Stimulated activated effector memory CD8-positive, alpha-beta T cell treated with anti-CD3 and anti-CD28 coated beads, Interleukin-12 subunit alpha, Interleukin-12 subunit beta, amount 100 ng/mL, for 72 hours (primary cell): ENCODE measurements at places on chromosomes 5 and 9.
A peak's percentile ranks its signal among the peaks of the same experiment; 100 is the strongest.

DNA sequence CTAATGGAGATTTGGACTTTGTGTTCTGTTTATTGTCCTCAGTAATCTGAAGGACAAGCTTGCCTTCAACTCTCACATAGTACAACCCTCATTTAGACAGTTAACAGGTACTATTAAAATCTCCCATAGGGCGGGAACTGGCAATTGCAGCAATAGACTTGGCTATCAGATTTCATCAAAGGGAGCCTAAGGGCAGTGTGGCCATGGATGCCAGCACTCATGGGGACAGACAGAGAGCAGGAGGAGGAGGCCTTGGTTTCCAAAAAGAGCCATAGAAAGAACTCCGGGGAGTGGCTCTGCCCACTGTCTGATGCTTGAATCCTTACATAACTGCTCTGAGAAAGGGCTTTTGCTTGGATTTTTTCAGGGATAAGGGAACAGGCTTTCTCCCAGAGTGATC, 6.8 kb downstream of the SLC36A1 start:
- DNase-seq, result peak; percentile 43

- no peak for DNase-seq
Measured at GRCh38 chr9:108087781-108088180, 598.2 kb upstream of the KLF4 start.

DNA sequence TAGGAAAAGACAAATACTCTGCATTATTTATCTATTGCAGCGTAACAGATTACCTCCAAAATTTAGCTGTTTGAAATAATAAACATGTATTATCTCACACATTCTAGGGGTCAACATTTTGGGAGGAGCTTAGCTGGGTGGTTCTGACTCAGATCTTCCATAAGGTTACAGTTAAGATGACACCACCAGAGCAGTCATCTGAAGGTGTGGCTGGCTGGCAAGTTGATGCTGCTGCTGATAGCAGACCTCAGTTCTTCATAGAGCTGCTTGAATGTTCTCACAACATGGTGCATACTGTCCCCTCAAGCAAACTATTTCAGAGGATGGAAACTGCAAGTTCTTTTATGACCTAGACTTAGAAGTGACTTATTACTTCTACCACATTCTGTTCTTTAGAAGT, 146.3 kb upstream of the FSTL4 start:
- DNase-seq, result no peak

DNA sequence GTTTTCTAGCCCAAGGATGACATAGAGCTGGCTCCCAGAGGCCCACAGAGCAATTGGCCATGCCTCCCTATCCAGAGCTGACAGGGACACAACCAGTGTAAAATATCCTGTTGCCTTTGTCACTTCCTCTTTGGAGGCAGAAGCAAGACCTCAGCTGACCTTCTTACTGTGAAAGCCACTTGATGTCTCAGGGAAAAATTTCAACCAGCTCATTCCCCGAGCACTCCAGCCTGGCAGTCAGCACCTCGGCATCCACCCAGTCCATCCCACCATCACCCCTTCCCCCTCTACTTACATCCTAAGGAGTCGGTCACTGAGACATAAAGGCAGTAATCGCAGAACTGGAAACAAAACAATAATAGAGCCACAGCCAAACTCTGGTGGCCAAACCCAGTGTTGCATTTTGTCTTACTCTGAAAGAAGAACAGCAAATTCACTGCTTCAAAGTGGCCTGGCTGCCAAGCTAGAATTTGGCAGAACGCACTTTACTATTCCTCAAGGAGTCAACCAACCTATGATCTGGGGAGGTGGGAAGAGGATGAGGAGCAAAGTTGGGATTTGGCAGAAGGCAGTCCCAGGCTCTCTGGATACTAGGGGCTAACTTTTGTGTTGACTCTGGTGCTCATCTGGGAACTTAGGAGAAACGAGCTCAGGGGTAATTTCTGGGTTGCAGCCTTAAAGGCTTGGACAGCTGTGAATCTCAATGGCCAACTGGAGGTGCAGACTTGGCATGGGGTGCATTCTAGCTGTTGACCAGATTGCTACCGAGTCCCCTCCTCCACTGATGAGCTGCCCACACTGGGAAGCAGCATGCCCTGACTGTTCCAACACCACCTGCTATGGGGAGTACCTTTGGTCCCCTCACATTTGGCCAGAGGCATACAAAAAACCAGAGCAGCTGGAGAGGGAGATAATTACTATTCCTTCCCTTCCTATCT, 13.6 kb downstream of the NIPAL4 start:
- DNase-seq, result no peak

DNA sequence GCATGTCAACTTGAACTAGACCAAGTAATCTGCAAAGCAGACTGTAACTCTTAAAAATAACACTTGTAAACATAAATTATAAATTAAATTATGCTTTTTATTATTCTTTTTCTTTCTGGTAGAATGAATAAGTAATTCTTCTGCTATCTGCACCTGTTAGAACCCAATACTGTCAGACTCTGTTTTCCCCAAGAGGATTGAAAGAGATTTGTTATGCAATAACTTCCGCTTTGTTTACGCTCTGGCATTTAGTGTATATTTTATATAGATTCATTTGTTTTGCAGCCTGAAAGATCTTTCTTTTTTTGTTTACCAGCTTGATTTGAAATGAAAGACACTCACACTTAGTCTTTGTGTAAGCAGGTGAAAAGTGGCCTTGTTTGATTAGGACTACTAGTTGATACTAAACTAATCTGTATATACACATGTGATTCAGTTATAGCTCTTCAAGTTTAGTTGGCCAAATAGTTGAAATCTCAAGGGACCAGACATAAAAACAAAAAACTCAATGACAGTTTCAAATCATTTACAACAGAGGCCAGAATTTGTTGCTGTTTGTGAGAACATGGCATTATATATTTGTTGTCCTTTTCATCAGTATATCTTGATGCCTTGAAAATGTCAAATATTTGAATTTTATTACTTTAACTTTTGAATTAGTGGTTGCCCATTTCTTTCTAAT, 155.8 kb downstream of the PBX3 start:
- DNase-seq, result no peak

- no peak for DNase-seq
Measured at GRCh38 chr5:177462021-177462670, 11.3 kb downstream of the DBN1 start.

GRCh38 chr9:557601-558201, 283.8 kb upstream of the DMRT1 start:
- DNase-seq, result no peak

DNA sequence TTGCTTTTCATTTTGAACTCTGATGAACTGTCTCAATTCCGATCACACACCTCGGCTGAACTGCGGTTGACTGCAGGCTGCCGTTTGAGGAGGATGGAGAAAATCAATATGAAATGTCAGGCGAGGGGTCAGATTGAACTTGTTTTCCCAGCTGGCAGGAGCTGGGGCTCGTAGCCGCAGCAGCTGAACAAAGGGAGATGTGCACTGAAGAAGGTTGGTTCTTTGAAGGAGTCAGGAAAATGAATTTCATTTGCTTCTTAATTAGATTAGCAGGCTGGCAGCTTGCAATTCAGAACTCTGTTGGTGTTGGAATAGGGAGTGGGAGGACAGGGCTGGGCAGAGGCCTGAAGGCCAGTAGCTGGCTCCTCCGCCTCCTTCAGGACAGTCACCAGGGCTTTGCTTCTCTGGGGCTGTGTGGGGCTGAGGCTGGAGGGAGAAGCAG, 117.4 kb upstream of the GPR151 start:
- DNase-seq, result no peak

DNA sequence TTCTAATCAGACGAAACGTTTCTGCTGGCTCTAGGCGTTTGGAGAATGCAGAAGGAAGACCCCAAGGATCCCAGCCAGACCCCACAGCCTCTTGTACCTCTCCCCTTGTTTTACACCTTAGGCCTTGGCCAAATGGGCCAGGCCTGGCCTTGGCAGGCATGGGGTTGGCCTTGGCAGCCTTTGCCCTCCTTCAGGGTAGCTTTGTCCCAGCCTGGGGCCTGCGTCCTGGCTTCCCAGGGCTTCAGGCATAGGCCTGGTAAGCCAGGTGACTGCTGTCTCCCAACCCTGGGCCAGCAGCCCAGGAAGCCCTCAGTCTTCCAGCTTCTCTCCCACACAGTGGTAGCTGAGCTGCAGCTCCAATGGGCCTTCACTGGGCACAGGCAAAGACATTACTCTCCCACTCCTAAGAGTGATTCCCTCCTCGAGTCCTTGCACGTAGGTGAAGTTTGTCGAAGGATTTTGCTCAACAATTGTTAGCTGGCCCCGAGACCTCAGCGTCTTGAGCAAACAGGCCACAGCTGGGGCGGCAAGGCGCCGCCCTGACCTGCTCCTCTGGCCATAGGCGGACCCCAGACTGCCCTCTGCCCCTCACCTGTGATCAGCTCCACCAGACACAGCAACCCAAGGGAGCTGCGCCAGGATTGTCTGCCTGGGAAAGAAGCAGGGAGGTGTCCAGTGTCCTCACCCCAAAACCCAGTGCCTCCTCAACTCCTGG, 1.1 kb upstream of the PITX1 start:
- no peak for DNase-seq

GRCh38 chr5:1300581-1301083, 5.8 kb upstream of the TERT start:
- DNase-seq, result no peak

- DNase-seq, result peak; percentile 75
Measured at GRCh38 chr9:19998823-19999455, 210.1 kb upstream of the SLC24A2 start.

DNA sequence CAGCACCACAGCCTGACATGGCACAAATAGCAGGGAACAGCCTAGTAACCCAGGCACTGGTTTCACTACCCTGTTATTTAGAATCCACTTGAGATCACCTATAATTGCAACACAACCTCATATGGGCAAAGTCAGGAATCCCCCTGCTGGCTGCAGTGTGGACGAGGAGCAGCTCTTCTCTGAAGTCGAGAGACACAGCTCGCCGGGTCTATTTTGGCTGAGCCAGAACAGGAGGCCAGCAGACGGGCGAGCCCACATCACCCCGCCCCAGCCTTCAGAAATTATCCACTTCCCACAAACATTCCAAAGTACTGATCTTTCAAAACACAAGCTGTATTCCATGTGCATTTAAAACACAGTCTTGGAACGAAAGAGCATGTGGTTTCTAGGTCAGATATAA, 179.0 kb downstream of the ROR2 start:
- DNase-seq, result no peak

- DNase-seq, result no peak
Measured at GRCh38 chr9:15178631-15179030, 128.4 kb downstream of the TTC39B start.
